GOT3 (cell line): ENCODE measurements at places on chromosomes 12 and 14.
A peak's percentile ranks its signal among the peaks of the same experiment; 100 is the strongest.

- no peak for DNase-seq
Measured at GRCh38 chr12:90922145-90922627, 32.8 kb downstream of the CCER1 start.

DNA sequence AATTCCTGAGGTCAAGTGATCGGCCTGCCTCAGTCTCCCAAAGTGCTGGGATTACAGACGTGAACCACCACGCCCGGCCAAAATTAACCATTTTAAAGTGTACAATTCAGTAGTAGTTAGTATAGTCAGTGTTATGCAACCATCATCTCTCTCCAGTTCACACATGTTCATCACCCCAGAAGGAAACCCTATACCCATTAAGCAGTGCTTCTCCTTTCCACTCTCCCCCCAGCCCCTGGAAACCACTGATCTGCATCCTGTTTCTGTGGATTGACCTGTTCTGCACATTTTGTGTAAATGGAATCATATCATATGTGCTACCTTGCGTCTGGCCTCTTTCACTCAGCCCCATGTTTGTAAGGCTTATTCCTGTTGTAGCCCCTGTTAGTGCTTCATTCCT lies 52.2 kb downstream of the PHETA1 start:
- no peak for DNase-seq

DNA sequence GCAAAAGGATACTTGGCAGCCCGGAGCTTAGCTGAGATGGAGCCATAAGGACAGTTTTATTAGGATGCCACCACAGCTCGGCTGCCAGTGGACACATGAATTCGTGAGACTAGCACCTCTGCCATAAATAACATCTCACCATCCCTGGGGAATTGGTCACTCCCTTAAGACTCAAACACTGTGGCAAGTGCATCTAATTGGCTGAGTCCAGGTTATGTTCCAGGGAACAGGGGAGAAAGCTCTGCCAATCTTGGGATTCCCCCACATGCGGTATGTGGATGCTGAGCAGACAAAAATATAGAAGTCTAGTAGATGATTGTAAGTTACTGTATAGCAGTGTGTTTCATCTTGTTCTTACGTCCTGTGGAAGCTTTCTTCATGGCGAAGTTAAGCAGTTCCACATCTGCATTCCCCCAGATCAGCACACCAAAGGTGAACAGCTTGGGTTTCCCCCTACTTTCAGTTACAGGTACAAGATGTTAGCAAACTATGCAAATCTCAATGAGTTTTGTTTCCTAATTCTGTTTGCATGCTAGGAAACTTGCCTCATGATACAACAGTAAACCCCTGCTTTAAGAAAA lies 131.1 kb downstream of the ETV6 start:
- DNase-seq, result no peak

GRCh38 chr12:106188256-106188655 lies 49.5 kb upstream of the NUAK1 start:
- no peak for DNase-seq

GRCh38 chr12:109154451-109155438 lies 38.4 kb downstream of the ACACB start:
- peak; percentile 26 for DNase-seq

GRCh38 chr14:97638864-97639263 lies 841.7 kb downstream of the VRK1 start:
- DNase-seq, result no peak

GRCh38 chr14:37843954-37844607 lies 248.7 kb downstream of the TTC6 start:
- no peak for DNase-seq

DNA sequence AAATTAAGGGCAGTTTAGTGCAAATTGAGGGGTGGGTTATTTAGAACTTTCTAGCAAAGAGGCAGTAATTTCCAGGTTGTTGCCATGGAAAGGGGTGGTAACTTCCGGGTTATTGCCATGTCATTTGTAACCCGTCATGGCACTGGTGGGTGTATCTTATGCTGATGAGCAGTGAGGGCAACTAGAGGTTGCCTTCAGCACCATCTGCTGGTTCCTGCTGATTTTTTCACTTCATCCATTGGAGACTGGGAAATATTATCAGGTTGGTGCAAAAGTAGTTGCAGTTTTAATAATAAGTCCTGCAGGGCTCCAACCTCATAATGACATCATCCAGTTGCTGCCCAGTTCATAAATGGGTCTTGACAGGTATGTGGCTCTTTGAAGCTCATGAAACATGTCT lies 24.4 kb upstream of the SERPINA4 start:
- no peak for DNase-seq

DNA sequence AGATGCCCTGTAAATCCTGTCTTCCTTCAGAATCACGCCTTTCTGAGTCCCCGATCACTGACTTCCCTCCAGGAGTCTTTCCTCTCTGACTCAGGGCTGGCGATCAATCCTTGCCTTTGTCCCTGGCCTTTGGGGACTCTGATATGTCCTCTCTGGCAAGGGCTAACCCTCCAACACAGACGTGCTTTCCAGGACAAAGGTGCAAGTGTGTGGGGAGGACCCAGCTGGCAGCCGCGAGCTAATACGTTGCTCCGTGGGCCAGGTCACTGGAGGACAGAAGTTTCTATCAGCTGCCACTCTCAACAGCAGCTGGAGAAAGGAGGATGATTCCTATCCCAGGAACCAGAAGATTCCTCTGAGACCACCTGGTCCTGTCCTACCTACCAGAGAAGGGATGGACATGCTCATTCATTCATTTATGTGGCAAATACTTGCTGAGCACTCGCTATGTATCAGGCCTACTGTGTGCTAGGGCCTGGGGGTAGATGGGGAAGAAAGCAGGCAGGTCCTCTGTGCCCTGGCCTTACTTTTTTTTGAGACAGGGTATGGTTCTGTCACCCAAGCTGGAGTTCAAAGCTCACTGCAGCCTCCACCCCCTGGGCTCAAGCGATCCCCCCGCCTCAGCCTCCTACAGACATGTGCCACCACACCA lies 8.5 kb upstream of the SCARB1 start:
- no peak for DNase-seq

DNA sequence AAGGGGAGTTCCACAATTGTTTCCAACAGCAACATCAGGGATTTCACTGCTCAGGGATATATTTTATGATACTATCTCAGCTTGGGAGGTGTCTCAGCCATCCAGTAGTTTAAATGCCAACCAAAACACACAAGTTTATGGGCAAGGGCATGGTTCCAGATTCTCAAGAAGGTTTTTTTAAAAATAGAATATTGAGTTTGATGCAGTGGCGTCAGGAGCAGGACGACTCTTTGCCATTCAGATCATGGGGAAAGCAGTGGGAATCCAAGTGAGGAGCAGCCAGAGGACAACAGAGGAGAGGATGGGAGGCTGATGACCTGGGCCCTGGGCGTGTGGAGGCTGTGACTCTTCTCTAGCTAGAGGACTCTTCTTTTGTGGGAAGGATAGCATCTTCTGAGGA lies 25.7 kb downstream of the TSHR start:
- no peak for DNase-seq

DNA sequence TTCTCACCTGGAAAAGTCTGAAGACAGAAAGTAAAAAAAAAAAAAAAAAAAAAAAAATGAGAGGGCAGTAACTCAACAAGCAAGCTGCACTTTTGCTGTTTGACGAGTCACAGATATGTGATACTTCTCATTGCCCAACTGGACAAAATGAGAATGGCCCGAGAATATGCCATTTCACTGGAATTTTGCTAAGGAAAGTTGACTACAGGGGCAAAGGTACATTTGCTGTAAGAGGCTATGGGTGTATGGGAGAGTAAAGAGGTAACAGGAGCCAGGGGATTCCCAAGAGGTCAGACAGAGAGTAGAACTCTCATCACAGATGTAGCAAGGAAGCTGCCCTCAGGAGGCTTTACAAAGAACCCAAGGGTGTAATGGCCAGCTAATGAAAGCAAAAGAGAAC lies 22.9 kb downstream of the KIF21A start:
- DNase-seq, result no peak

GRCh38 chr14:90990141-90990540 lies 70.3 kb downstream of the RPS6KA5 start:
- no peak for DNase-seq

DNA sequence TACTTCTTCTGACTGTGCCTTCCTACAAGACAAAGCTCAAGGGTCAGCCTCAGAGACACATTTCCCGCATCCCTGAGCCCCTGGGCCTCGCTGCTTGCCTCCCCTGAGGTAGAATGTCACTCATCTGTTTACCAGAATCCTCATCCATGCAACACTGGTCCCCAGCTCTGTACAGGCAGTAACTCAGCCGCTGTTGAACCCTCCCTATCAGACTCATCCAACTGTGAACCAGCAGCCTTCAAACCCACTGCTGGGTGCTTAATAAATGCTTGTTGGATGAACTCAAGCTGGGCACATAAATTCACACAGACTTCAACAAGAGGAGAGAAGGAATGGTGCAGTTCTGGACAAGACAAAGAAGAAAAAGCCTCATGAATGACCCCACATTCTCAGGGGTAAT lies 6.1 kb downstream of the NT5DC3 start:
- no peak for DNase-seq

GRCh38 chr14:76900682-76901081 lies 74.5 kb downstream of the LRRC74A start:
- DNase-seq, result no peak

DNA sequence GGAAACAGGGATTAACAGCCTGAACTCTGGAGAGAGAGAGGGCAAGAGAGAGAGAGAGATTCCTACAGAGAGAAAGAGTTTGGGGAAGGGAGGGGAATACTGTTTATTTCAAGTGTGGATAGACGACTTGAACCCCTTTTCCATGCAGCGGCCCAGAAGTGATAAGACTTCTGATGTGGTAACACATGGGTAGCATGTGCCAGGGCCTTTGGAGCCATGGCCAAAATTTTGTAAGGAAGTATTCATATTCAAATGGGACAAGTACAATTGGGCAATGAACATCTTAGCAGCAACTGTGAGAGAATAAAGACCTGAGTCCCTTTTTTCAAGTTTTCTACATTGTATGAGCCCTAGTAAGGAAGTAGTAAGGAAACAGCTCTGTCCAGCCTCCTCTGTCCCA lies 42.4 kb upstream of the CCDC196 start:
- no peak for DNase-seq

- DNase-seq, result no peak
Measured at GRCh38 chr12:71536279-71536938, 96.8 kb downstream of the LGR5 start.

- no peak for DNase-seq
Measured at GRCh38 chr12:4293299-4293965, 19.9 kb downstream of the CCND2 start.

DNA sequence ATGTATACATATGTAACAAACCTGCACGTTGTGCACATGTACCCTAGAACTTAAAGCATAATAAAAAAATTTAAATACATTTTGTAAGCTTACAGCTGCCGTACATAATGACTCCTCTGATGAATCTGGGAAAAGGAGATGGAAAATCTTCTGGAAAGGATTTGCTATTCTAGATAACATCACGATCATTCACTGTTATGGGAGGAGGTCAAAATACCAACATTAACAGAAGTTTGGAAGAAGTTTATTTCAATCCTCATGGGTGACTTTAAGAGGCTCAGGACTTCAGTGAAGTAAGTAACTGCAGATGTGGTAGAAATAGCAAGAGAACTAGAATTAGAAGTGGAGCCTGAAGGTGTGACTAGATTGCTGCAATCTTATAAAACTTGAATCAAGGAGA lies 172.2 kb downstream of the SLC16A7 start:
- no peak for DNase-seq

GRCh38 chr12:12266873-12267741 lies at the start of gene LRP6:
TSS of gene LRP6 (minus strand) at chr12:12267044. CDS start at chr12:12266735, 309 bp downstream.
- peak; percentile 87 for DNase-seq

DNA sequence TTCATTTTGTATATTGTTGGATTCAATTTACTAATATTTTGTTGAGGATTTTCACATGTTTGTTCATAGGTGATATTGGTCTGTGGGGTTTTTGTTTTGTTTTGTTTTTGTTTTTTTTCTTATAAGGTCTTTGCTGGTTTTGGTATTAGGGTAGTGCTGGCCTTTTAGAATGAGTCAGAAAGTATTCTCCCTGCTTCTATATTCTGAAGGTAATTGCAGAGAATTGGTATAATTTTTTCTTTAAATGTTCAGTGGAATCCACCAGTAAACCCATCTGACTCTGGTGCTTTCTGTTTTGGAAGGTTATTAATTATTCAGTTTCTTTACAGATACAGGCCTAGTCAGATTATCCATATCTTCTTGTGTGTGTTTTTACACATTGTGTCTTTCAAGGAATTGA lies 8.9 kb downstream of the TOGARAM1 start:
- DNase-seq, result no peak

GRCh38 chr14:61503167-61503801 lies 181.9 kb downstream of the PRKCH start:
- DNase-seq, result no peak

DNA sequence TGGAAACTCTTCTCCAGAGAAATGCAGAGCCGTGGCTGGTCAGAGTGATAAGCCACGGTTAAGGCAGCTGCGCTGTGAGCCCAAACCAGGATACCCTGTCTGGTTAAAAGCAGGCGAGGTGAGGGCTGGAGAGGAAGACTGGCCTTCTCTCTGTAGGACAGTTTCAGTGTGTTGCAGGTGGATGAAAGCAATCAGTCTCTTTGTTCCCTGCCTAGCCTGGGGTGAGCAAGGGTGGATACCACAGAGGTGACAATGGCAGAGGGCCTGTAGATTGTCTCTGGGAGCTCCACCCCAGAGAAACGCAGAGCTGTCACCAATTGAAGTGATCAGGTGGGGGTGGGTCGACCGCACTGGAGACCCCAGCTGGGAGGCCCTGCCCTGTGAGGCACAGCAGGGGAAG lies 621.9 kb downstream of the LRFN5 start:
- DNase-seq, result no peak

DNA sequence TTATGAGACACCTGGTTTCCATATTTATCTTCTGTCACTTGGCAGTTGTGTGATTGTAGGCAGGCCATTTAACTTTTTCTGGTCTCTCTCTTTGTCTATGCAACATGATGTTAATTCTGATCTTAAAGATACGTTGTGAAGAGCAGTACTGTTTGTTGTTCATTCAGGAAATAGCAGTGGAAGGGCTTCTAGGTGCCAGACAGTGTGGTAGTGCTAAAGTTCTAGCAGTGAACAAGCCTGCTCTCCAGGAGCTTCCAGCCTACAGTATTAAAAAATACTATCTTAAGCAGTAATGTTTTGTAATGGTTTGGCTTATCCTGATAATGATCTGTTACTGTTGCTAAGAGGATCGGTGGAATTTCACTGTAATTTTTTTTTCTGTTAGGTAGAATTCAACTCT lies 15.2 kb downstream of the NAA30 start:
- no peak for DNase-seq

DNA sequence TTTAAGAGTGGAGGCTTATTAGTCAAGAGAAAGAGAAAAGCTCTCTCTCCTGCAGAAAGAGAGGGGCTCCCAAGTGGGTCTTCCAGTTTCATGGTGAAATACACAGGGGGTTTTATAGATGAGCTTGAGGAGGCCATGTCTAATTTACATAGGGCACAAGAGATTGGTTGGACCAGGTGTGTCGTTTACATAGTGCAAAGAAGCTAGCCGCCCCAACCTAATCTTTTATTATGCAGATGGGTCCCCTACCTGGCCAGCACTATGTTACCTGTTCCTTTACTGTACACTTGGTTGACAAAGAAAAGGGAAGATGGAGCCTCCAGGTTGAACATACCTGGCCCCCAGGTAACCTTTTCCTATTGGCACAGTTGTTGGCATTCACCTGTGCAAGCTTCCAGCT lies 195.0 kb downstream of the PIK3C2G start:
- no peak for DNase-seq

- DNase-seq, result no peak
Measured at GRCh38 chr12:120169946-120170345, 24.6 kb downstream of the GCN1 start.
